ENCODE measurements at places on chromosomes 1 and 21. TPM values are rescaled to one million over a fixed set of nuclear protein-coding genes. Genes with fewer than 3 reads are reported as not detected.

SPATA46 gene
- total RNA-seq: not detected

PGBD5 gene
- total RNA-seq: 0.25 TPM

DPT gene
- total RNA-seq: not detected

ALPL gene
- total RNA-seq: 0.32 TPM

KCNN3 gene
- total RNA-seq: 1.5 TPM

IRF6 gene
- total RNA-seq: 1.5 TPM

TMEM61 gene
- not detected for total RNA-seq

LCE3E gene
- not detected for total RNA-seq

CHODL gene
- total RNA-seq: 0.16 TPM

HPCAL4 gene
- total RNA-seq: not detected

USH2A gene
- total RNA-seq: not detected

Measured in bladder microvascular endothelial cell (primary cell).